ENCODE measurements at places on chromosomes 1 and 21.

DNA sequence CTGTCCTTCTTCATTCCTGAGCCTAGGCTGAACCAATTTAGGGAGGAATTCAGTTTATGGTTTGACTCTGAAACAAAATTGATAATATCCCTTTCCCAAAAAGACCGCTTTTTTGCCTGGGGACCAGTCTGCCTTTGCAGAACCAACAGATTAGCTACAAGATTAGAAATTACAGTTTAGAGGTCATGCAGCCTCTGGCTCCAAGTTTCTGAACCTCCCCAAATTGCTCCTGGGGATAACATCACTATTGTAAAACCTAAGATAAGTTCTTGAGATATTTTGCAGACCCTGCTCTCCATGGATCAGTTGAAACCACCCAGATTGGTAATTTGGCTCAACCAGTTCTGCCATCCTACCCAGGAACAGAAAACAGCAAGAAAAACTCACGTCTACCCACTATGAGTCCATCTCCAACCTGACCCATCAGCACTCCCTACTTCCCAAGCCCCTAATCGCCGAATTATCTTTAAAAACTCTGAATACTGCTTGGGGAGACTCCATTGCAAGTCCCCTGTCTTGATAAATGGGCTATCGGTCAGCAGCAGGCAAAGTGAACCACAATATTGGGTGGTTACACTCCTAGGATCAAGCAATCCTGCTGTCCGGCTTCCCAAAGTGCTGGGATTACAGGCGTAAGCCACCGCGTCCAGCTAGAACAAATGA lies 605 bp upstream of the RABGGTB start:
- no peak for DNase-seq

DNA sequence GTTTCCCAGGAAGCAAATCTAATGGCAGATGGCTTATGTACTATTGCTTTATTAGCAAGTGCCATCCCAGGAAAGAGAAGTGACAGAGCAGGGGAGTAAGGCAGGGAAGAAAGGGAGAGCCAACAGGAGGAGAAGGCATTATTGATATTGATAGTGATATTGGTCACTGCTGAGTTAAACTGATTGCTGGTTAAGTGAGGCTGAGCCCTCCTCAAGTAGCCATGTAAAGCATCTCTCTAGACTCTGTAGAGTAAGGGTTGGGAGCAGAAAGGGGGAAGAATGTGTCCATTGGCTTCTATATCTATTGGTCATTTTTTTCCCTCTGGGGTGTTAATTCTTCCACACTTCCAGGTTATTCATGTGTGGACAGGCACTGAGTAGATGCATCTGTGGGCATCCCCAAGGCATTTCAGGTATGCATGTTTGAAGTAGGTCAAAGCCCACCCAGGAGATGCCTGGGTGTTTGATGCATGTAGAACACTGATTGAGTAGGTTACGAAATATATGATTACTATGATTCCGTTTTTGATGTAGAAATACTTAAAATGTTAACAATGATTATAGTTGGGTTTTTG lies 290.5 kb upstream of the DPYD start:
- DNase-seq = no peak

GRCh38 chr1:244339073-244339692 lies 112.5 kb downstream of the ADSS2 start:
- DNase-seq = no peak

- no peak for DNase-seq
These were observed 4.3 kb upstream of the MAN1A2 start for GRCh38 chr1:117362986-117363385.

GRCh38 chr21:18204931-18205330 lies 39.7 kb upstream of the CHODL start:
- DNase-seq = no peak

GRCh38 chr21:27532076-27532475 lies 565.2 kb upstream of the ADAMTS5 start:
- no peak for DNase-seq

GRCh38 chr1:54839824-54840223 lies 38.7 kb upstream of the TTC22 start:
- DNase-seq = no peak

DNA sequence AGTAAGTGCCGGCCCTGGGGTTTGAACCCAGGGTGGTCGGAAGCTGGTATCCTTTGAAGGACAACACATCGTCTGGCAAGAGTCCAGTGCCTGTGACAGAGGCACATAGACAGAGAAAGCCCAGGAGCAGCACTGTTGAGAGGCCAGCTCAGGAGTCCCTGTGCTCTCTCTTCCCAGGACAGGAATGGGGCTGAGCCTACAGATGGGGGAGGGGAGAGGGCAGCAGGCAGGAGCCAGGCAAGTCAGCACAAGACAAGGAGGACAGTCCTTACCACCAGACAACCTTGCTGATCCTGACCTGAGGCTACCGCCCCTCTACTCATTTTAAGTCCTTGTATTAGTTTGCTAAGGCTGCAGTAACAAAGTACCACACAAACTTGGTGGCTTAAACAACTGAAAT lies 27.7 kb upstream of the SYT6 start:
- no peak for DNase-seq

DNA sequence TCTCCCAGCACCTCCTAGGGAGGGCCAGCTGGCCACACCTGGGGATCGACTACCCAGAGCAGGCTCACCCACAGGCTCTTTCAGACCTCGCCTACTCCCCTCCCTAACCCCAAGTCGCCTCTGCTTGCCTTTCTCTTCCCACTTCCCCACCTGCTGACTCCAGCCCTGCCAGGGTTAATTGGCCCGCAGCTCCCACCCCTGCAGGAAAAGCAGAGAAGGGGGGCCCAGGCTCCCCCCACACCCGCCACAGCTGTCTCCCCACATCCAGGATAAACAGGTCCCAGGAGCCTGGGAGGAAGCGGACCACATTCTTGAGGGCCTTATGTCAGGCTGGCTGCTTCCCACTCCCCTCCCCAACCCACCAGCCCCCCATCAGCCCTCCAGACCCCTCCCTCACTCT lies 45.0 kb downstream of the TAS1R2 start:
- no peak for DNase-seq

- DNase-seq = no peak
These were observed 2.2 kb downstream of the MIS18A start for GRCh38 chr21:32276671-32277070.

DNA sequence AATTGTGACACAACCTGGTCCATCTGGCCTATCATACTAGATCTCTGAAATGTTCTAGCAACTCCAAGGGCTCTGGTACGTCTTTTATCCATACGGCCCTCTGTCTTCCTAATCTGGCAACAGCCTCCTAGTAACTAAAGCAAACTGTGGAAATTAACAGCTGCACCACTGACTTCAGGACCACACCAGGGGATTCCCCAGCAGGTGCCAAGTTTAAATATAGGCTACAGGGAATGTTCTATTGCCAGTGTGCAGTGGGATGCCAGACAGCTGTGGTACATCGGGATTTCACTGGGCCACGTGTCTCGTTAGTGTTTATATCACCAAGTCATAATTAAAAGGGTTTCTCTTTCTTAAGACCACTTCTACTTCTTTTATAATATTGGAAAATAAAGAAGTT lies 94.3 kb downstream of the RGS2 start:
- DNase-seq = no peak

GRCh38 chr1:242405947-242406346 lies 118.5 kb downstream of the PLD5 start:
- no peak for DNase-seq

GRCh38 chr1:51506537-51506936 lies 12.5 kb downstream of the EPS15 start:
- no peak for DNase-seq

DNA sequence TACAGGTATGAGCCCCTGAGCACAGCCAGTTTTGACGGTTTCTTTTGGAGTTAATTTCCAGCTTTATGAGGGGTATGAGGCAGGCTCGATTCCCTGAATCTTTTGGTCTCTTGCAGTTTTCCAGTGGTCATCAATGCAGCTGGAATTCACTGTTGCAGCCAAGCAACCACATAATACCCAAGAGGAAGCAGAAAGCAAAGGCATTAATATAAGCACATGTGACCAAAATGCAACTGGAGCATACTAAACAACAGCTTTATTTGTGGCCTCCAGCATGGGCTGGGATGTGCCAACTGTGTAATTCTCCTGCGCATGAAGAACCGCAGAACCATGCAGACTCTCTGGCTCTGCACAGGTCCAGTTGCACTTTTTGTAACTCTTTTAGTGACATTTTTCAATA lies 33.0 kb downstream of the DSCAM start:
- no peak for DNase-seq

DNA sequence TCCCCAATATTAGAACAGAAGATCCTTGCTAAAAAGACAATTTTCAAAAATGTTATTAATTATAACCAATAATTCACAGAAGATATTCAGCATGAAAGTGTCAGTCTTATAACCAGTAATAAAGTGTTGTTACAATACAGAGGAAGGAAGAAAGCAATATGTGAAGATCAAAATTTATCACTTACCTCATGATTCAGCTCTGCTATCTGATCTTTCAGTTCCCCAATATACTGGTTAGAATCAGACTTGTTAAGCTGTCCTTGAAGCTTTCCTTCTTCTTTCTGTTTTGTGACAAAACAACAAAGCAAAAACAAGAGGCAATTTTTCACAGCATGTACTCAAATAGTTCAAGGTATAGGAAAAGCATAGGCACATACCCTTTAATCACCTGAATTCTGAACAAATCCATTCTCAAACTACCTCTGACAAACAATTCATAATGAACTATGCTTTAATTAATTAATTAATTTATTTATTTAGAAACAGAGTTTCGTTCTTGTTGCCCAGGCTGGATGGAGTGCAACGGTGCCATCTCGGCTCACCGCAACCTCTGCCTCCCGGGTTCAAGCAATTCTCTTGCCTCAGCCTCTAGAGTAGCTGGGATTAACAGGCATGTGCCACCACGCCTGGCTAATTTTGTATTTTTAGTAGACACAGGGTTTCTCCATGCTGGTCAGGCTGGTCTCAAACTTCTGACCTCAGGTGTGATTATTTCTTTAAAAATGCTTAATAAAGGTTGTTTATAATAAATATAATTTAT lies 76.9 kb upstream of the GFI1 start:
- no peak for DNase-seq

DNA sequence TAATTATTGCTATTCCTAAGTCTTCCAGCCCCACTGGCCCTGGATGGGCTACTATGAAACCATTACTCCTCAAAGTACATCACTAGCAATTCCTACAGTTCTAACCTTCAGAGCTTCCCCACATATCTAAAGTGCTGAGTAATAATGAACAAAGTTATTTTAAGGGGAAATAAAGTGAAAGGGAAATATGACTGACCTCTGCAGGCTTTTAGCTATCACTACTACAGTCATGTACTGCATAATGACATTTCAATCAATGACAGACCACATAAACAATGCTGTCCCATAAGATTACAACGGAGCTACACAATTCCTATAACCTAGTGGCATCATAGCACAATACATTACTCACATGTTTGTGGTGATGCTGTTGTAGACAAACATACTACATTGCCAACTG lies 32.5 kb upstream of the ASPM start:
- DNase-seq = no peak

DNA sequence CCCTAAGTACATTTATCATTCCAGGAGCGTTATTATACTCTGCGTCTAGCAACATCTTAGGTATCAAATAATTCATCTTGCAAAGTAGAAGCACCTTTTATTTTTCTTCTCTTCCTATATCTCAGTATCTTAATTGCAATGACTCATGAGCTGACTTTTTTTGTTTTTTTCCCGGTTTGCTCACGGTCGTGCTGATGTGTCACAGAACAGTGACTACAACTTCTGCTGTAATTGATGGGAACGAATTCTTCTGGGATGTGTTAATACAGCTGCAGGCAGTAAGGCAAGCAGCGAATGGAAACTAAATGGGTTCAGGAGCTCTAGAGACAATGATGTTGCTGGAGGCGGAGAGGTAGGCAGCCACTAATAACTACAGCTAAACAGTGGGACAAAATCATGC lies 89.8 kb upstream of the TMPRSS15 start:
- DNase-seq = no peak

DNA sequence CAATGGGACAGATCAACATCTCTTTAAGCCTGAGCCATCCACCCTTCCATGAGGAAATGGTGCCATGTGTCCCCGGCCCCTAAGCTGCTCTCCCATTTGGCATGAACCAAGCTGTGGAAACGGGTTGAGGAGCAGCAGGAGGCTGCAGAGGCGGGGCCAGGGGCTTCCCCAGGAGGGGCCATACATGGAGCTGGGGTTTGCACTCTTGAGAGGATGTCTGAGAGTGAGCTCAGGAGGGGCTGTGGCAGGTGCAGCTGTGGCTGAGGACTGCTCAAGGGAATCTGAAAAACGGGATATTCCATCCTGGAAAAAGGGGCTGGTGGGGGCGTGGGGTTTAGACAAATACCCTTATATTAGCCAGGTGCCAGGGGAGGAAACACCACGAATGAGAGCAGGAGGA lies 7.1 kb upstream of the CLEC20A start:
- DNase-seq = no peak

DNA sequence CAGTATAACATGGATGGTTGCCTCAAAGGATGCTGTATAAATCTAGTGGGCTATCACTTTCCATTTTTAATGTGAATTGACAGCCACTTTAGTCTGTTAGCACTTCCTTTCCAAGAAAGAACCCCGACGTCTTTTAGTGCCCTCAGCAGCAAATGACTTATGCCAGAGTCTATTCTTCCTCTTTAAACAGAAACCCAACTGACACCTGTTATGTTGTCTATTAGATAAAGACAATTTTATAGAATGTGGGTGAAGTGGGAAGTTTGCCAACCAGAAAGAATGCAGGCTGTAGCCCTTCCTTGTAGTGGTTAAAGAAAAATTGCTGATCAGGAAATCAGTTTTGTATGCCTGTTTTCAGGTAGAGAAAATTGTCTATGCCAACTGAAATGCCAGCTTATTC lies 344.9 kb downstream of the ZNF326 start:
- no peak for DNase-seq

DNA sequence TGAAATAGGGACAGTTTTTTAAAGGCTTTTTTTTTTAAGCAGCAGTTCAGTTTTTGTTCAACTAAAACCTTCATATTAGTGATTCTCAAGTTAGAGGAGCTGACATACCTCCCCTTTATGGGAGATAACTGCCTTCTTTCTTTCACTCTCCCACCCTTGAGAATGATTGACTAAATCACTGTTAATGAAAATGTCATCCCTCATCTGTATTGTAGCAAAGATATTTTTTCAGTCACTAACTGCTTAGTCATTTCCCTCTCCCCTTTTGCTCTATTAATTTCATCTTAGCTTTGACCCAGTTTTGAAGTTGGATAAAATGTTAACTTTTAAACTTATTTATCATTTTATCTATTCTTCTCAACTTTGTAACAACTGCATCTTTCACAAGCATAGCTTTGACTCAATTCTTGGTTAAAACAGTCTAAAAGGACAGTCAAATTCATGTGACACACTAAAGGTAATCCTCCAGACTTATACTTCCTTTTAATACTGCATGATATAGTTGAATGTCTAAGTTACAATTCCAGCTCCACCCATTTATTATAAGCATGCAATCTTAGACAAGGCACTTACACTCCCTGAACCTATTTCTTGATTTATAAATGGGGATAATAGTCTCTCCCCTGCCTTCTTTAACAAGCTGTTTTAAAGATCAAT lies 17.1 kb downstream of the CAPZA1 start:
- DNase-seq = no peak

Data from activated CD8-positive, alpha-beta memory T cell treated with anti-CD3 and anti-CD28 coated beads for 1 hour (primary cell).